Right atrium auricular region (tissue), 2 donors: ENCODE measurements at places on chromosomes 7 and 10. TPM values are rescaled to one million over a fixed set of nuclear protein-coding genes. Genes with fewer than 3 reads are reported as not detected.

DNA sequence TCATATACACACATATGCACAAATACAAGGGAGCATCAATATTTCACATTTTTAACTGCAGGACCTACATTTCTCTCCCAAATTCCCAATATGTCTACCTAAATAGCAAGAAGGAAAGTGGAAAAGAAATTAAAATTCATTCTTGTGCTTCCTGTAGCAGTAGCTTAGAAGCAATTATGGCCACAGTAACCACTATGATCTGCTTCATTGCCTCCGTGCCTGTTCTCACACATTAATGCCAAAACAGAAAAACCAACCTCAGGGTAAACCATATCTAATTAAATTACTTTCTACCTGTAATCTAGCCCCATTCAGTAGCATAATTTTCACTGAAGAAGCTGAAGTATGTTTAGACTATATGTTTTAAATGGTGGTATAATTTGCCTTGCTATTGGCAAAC, 55.2 kb downstream of the HYCC1 start:
- DNase-seq: no peak

DNA sequence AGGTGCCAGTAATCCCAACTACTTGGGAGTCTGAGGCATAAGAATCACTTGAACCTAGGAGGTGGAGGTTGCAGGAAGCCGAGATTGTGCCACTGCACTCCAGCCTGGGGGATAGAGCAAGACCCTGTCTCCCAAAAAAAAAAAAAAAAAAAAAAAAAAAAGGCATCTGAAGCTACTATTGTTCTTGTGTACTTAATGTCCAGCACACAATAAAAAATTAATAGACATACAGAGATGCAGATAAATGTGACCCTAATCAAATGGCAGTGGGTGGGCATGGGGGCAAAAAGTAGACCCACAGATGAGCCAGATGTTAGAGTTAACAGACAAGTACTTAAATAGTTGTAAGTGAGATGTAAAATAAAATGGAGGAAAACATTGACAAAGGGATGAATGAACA, 7.7 kb upstream of the KCNK18 start:
- no peak for DNase-seq

- DNase-seq: peak; percentile 62
Measured at GRCh38 chr10:2927958-2928840, 139.1 kb upstream of the PFKP start.

GRCh38 chr7:3206771-3207191, 94.3 kb upstream of the SDK1 start:
- DNase-seq: peak; percentile 46

GRCh38 chr10:68301790-68302502, 29.9 kb upstream of the HNRNPH3 start:
- DNase-seq: no peak

The PTPRE gene
- total RNA-seq: 11.3 TPM
